ENCODE measurements at places on chromosomes 7 and 10. TPM values are rescaled to one million over a fixed set of nuclear protein-coding genes. Genes with fewer than 3 reads are reported as not detected.

The UCN3 gene
- total RNA-seq: not detected

GRCh38 chr10:651692-652091 is 37.8 kb downstream of the DIP2C start:
- no peak for DNase-seq

DNA sequence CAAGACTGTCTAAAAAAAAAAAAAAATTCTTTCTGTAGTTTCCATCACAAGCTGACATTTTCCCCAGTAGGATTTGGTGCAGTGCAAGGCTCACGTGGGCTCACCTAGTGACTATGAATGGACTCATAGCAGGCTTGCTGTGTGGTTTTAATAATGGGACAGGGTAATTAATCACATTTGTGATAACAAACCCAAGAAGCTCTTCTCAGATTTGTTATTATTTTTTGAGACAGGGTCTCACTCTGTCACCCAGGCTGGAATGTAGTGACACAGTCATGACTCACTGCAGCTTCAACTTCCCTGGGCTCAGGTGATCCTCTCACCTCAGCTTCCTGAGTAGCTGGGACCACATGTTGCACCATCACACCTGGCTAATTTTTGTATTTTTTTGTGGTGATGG is 40.0 kb downstream of the NACAD start:
- no peak for DNase-seq

The SCIN gene
- not detected for total RNA-seq

DNA sequence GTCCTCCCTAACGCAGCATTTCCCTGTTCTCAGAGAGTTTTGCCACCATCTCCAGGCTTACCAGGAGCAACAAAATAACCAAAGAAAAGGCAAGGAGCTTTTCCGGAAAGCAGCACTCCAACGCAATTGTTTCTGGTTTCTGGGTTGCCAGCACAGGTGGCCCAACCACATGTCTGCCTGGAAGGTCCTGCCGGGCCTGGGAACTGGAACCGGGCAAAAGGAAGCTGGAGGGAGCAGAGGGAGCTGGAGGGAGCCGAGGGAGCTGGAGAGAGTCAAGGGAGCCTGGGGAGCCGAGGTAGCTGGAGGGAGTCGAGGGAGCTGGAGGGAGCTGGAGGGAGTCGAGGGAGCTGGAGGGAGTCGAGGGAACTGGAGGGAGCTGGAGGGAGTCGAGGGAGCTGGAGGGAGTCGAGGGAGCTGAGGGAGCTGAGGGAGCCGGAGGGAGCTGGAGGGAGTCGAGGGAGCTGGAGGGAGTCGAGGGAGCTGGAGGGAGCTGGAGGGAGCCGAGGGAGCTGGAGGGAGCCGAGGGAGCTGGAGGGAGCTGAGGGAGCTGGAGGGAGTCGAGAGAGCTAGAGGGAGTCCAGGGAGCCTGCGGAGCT is 54.6 kb downstream of the STK32C start:
- DNase-seq: no peak

DNA sequence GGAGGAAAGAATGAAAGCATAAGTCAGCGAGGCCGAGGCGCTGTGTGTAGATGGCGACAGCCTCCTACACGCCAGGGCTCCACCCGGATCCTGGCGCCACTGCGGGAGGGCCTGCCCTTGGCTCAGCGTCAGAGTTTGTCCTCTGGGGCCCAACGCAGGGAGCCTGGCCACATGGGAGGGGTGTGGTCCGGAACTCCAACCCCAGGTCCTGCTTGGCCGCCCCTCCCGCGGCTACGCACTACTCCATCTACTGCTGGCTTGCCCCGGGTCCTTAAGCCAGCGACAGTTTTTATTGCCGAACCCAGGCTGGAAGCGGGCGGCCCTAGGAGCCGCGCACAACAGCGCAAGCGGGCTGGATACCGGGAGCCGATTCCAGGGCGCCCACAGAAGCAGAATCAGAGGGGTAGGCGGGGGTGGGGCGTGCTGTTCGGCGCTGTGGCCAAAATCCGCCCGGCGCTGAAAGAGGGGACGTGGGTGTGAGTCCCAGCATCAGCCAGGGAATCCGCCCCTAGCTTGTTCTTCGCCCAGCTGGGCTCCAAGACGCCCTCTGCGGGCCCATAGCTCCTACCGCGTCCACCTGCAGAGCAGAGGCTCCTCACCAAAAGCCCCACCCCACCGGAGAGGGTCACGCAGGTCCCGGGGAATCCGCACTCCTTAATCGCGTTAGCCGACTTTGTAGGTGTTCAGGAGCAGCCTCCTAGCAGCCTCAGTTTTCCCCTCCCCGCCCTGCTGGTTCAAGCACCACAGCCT is 4.5 kb downstream of the KAZALD1 start:
- DNase-seq: peak; percentile 82

DNA sequence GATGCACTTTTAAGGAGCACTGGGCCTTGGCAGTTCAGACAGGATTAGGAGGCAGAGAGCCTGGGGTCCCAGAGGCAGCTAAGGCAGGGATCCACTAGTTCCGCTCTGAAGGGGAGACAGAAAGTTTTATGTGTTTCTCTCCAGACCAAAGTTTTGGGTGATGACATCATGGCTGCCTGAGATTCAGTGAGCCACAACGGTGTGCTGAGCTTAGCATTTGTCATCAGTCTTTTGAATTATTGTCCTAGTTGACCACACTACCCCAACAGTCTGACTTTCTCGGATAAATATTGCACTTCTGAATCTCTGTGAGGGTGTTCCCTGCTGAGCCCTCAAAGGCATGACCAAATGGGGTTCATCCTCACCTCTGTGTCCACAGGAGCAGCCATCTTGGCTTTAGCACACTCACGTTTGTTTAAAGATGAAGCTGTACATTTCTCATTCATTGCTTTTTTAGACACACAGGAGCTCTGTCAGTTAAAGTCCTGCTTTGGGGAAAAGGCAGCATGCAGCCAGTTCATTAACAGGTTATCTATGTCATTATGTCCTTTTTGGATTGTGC is 297.7 kb upstream of the LRGUK start:
- no peak for DNase-seq

Data from activated CD4-positive, alpha-beta T cell treated with anti-CD3 and anti-CD28 coated beads, Interleukin-2, amount 10 ng/mL, durations not matched to agents 24 days and 14 days (primary cell).